Left hindlimb (tissue), 1 donor: ENCODE measurements at places on chromosomes 5 and 9.

DNA sequence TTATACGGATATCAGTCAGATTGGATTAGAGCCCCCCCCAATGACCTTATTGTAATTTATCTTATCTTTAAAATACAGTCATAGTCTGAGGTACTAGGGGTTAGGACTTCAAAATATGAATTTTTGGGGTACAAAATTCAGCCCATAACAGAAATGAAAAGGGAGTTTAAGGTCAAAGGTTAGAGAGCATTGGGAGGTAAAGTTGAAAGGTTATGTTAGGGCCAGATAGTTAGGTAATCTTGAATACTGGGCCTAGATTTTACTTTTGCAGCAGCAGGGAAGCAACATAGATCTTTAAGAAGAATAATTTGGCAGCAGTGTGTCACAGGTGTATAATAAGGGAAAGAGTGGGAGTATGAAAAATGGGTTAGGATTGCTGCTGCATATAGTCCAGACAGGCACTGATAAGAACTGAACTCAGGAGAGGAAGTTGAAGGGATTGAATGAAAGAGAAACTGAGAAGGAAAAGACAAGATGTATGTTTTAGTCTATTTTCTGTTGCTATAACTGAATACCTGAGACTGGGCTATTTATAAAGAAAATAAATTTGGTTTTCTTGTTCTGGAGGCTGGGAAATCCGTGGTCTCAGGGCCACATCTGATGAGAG lies 10.7 kb upstream of the GCNT4 start:
- DNase-seq = no peak

- no peak for DNase-seq
Observed at GRCh38 chr9:136671646-136672430, 9.1 kb downstream of the EGFL7 start.

- no peak for DNase-seq
Observed at GRCh38 chr5:120052916-120053828, 410.9 kb upstream of the PRR16 start.

DNA sequence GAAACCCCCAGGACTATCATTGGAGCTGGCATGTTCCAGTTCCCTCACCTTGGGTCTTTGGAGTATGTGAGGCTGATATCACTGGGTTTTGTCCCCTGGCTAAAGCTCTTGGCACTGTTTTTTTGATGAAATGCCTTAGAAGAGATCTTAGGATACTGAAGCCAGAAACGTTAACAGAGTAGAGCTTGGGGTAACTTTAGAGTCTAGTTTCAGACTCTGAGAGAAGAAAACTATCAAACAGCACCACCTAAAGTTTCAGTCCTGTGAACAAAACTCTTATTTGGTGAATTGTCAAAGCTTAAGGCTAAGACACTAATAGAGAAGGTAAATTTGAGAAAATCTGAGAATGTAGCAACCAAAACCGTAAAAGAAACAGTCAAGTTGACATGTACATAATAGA lies 111.7 kb upstream of the PUM3 start:
- DNase-seq = no peak

DNA sequence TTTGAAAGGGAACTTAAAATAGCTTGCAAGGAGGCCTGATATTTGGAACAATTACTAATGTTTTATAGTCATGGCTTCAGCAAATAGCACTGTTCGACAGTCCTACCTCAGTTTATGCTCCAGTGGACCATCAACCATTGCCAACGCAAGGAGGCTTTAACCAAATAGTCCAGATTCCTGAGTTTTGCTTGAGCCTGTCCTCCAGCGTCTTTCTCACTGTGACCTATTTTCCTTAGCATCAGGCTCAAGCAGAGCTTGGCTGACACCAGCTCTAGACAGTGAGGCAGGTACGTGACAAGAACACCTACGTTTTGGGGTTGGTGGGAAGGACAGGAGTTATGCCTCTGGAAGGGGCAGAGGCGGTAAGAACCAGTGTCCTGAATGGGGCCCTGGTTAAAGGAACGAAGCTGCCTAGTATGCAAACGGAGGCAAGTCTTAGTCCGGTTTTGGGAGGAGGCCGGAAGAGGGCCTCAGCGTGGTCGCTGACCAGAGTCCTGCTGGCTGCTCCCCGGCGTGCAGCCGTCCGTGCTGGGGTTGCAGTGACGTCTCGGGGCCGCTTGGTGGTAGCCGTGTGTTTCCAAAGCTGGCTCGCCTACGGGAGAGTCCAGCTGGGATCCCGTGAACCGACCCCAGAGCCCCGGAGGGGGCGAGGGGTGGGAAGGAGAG lies 998 bp upstream of the FGF18 start:
- peak; percentile 91 for DNase-seq

GRCh38 chr5:124619121-124619520 lies 127.3 kb downstream of the ZNF608 start:
- DNase-seq = no peak

DNA sequence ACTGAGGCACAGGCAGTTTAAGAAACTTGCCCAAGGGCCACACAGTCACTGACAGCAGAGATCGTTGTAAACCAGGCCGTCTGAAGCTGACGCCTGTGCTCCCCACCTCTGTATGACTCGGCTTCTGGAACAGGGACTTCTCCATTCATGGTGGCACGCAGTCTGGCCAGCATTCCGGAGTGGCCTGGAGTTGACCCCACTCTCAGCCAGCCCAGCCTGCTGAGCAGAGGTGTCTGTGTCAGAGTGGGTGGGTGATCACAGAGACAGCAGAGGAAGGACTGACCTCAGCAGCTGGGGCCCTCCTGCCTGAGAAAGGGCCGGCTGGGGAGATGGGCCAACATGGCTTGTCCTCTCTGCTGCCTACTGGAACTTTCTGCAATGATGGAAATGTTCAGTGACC lies 12.6 kb downstream of the LRSAM1 start:
- DNase-seq = peak; percentile 54

- no peak for DNase-seq
Observed at GRCh38 chr5:180072256-180072548, 643 bp upstream of the RNF130 start.

- no peak for DNase-seq
Observed at GRCh38 chr5:66139318-66139712, 4.8 kb upstream of the SREK1 start.

GRCh38 chr5:169943026-169943425 lies 37.3 kb downstream of the INSYN2B start:
- DNase-seq = no peak

GRCh38 chr5:43889233-43889632 lies 286.3 kb downstream of the NNT start:
- no peak for DNase-seq

DNA sequence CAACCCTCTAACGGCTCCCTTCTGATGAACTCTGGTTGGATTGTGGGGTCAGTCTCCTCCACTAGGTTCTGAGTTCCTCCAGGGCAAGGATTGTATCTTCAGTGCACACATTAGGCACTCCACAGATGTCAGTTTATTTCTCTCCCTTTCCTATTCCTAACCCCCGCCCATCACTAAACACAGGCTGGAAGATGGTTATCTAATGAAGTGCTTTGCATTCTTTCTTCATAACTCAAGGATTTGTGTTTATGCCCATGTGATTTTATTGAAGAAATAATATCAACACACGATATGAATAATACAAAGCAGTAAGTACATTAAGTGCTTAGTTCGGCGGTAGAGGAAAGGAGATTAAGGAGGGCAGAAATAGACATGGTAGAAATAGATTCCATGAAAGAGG lies 4.4 kb upstream of the CREBRF start:
- no peak for DNase-seq

DNA sequence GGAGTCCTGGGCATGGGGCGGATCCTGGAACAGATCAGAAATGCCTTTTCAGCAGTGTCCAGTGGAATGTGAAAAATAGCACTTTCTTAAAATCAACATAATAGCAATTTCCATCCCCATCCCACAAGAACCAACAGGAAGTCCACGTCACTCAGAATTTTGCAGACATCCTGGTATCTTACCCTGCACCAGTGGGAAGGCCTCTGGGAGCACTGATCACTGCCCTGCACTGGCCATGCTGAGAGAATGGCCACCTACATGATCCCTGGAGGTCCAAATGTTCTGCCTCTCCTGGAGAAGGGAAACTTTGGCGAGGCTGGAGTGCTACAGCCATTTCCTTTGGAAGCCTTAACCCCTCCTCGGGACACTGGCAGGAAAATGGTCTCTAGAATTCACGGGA lies 173.8 kb downstream of the SGCD start:
- DNase-seq = no peak
